ENCODE measurements at places on chromosomes 2 and 18.

GRCh38 chr2:72028351-72028995 is 119.2 kb downstream of the CYP26B1 start:
- no peak for DNase-seq

DNA sequence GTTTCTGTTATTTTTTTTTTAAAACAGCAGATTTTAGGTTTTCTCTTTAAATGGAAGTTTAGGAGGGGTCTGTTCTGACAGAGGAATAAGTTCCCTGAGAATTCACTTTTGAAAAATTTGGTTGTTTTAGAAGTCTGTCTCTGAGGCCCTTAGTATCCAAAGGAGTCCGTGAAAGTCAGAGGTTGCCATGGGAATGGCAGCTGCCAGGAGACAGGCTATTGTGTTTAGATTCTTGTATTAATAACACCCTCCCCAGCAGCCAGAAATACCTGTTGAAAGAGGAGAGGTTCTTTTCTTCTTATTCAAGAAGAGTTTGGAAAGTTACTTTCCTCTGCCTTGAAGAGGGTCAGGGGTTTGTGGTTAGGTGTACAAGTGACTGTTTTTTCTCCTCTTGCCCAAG is 29.5 kb downstream of the TNP1 start:
- DNase-seq = no peak

- DNase-seq = no peak
These were observed 80.3 kb downstream of the SLC4A3 start for GRCh38 chr2:219707496-219708285.

DNA sequence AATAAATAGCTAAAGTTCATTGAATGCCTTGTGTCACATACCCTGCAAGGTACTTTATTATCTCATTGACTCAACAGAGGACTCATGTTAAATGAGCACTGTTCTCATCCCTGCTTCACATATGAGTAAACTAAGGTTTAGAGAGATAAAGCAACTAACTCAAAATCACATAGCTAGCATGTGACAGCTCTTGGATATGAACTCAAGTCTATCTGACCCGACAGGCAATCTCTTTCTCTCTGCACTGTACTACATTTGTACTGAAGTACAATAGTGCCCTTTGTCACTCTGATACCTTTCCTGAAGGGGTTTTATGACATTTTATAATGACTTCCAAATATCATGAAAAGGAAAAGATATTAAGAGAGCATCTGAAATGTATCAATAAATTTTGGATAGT is 297.5 kb upstream of the UBE2E3 start:
- no peak for DNase-seq

DNA sequence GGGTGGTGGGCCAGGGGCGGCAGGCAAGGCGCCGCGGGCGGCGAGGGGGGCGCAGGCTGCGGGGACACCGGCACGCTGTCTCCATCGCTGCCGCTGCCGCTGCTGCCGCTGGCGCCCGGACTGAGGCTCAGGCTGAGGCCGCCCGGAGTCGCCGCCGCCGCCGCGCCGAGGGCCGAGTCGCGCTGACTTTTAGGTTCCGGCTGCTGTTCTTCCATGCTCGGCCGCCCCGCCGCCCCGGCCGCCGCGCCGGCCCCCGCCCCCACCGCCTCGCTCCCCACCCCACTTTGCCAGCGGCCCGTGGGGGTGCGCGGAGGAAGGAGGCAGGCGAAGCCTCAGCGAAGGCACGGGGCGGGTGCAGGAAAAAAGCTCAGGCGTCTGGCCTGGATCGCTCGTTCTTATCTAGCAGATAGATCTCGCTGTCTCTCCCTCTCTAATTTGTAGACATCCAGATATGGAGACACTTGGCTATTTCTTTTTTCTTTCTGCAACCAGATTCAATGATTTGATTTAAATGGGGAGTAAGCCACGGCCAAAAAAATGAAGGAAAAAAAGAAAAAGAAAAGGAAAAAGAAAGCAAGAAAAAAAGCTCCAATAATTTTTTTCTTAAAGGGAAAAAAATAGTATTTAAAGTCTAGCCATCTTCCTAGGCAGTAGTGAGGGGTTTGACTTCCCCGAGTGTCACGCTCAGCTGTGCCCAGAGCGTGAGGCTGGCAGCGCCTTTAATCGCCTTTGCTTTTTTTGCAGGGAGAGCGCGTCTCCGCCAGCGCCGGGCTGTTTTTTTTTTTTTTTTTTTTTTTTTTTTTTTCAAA is at the start of gene EN1:
Gene EN1, minus strand, starts transcription at position 696 of the 809 bp plus-strand sequence. Its CDS starts 481 bp downstream, at position 215.
- no peak for DNase-seq

- no peak for DNase-seq
These were observed 60.2 kb upstream of the FAM117B start for GRCh38 chr2:202574541-202574940.

DNA sequence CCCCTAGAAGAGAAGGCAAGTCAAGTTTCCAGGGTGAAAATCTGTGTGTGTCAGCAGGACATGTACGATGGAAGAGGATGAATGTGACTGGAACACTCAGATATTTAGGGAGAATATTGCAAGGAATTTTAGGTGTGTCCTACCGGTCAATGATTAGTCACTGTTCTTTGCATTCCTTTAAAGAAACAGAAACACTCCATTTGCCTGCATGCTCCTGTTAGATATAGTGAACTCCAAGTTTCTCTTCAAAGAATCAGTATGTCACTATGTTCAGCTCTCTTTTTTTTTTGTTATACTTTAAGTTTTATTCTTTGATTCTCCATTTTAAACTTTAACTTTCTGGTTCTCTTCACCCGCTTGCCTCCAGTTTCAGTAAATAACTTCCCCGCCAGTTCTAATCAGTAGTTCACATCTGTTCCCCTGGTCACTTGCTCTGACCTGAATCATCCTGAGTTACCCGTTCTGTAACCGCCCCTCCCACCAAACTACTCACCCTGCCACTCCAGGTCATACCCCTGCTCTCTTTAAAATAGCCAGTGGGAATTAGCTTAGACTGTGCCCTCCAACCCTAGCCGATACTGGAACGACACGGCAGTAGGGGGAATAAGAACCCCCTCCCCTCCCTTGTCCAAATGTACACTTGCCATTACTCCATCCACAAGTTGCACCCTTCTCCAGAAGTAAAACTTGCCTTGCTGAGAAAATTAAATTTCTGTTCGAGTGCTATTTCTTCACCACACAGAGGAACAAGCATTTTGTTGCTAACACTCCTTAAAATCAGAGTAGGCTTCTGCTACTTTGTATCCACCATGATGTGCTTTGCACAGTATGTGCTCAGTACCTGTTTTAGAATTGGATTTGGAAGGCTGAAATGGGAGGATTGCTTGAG is 268.4 kb downstream of the METTL4 start:
- no peak for DNase-seq

GRCh38 chr18:48816554-48816953 is 134.2 kb downstream of the SMAD7 start:
- DNase-seq = no peak

DNA sequence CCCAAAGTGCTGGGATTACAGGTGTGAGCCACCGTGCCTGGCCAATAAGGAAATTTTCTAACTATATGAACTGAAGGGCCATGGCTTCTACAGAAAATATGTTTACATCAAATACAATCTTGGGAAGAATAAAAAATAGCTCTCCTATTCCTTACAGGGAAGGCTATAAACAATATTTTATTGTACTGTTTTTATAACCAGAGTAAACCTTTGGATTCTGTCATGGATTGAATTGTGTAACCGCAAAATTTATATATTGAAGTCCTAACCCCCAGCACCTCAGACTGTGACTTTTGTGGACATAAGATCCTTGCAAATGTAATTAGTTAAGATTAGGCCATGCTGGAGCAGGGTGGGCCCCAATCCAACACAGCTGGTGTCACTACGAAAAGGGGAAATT is 8.3 kb downstream of the HSBP1L1 start:
- no peak for DNase-seq

DNA sequence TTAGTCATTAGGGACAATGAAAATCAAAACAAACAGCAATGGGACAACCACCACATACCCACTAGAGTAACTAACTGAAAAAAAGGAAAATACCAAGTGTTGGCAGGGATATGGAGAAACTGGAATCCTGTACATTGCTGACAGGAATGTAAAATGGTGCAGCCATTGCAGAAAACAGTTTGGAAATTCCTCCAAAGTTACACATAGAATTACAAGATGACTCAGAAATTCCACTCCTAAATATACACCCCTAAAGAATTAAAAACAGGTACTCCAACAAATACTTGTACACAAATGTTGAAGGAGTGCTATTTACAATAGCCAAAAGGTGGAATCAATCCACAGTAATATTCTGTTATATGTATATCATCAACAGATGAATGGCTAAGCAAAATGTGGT is 110.9 kb downstream of the ROCK1 start:
- no peak for DNase-seq
